Panc1 (cell line): ENCODE measurements at places on chromosomes 6 and 20.
A peak's percentile ranks its signal among the peaks of the same experiment; 100 is the strongest.

- no peak for DNase-seq
These were observed 34.9 kb upstream of the SNX9 start for GRCh38 chr6:157788180-157788579.

GRCh38 chr6:144718431-144718830, 433.3 kb downstream of the UTRN start:
- no peak for DNase-seq

DNA sequence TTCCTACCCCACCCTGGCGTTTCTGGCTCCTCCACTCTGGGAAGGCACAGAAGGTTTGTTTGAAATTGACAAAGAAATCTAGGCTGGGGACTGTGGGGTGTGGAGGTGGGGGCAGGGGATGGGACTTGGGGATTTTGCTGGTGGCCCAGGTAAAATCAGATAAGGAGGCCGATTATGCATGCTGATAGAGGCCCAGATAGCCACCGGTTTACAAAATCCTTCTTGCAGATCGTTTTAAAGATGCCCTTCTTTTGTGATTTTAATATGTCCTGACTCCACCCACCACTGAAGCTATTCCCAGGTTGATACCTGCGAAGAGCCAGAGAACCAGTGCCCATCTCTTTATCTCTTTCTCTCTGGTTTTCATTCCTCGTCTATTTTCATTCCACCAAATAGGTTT, 104.9 kb downstream of the TFAP2C start:
- no peak for DNase-seq

DNA sequence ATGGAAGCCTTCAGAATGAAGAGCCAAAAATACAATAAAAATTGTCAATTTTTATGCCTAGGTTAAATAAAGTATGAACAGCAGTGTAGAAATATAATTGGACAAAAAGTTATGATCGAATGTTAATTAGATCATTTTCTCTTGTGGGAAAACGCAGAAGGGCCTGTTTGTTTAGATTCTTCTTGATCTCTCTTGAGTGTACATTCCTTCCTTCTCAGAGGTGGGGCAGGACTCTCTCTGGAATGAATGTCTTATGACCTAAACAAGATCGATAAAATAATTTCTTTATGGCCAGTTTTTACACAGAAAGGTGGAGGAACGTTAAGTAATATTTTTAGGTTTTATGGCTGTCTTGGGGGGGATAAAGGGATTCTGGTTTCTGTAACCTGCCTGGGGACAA, 500.1 kb upstream of the MARCKS start:
- DNase-seq, result no peak

- no peak for DNase-seq
These were observed 12.5 kb upstream of the TREM1 start for GRCh38 chr6:41298785-41299502.

DNA sequence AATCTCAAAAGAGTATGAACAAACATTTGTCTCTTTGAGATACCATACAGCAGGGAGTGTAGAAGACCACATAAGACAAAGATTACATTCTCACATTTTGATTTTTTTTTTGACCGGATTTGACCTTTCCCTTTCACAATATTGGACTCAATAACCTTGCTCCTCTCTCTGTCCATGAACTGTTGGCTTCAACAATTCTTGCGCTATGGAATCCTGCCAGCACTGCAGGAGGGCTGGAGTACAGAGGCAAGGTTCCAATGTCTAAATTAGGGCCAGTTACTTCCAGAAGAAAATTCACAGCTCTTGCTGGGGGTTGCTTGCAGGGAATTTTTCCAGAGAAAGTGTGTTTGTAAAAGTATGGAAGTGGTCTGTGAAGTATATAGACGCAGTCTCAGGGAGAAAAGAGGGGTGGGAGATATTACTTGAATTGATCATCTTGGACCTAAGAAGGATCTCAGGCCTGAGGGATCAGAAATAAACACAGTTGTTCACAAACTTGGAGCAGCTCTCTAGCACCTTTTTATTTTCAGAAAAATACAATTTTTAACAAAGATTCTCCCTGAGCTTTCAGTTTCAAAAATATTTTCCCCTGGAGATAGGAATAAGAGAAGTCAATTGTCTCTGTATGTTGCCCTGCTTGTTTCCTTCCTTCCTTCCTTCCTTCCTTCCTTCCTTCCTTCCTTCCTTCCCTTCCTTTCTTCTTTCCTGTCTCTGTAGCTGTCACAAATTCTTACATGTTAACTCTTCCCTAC, 765.9 kb downstream of the BCKDHB start:
- DNase-seq, result no peak

GRCh38 chr20:18012901-18013300, 44.1 kb downstream of the MGME1 start:
- no peak for DNase-seq

GRCh38 chr6:108612852-108613251, 52.1 kb downstream of the FOXO3 start:
- DNase-seq, result no peak

DNA sequence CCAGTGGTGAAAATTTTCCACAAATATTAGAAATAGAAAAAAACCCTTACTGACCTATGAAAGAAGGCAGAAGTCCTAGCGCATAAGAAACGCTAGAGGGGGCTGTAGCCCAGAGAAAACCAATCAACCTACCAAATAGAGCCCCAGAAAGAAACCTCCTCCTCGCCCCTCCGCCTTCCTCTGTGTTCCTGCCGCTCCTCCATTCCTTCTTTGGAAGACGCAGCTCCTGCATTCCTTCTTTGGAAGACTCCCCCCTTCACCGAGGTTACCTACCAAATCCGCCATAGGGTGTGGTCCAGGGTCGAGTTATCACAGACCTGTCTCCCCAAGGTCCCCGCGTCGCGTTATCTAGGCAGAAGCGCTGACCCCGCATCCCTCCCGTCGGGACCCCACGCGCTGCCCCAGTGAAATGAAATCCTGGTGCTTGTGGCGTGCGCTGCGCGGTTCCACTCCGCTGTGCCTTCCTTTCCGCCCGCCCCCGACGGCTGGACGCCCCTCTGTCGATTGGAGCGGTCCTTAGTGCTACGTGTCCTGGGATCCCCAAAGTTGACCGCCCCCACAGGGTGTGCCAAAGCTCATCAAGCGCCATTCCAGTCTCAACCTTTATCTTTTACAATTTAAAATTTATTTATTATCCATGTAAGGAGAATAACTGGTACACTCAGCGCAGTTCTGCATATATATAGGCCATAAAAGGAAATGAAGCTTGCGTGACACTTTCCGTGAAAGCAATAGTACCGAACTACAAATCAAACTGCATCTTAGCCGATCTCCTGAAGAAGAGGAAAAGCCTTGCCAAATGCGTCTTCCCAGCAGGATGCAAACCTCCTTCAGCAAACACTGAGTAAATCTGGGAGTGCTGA, 13.0 kb downstream of the RPP21 start:
- peak; percentile 30 for DNase-seq

DNA sequence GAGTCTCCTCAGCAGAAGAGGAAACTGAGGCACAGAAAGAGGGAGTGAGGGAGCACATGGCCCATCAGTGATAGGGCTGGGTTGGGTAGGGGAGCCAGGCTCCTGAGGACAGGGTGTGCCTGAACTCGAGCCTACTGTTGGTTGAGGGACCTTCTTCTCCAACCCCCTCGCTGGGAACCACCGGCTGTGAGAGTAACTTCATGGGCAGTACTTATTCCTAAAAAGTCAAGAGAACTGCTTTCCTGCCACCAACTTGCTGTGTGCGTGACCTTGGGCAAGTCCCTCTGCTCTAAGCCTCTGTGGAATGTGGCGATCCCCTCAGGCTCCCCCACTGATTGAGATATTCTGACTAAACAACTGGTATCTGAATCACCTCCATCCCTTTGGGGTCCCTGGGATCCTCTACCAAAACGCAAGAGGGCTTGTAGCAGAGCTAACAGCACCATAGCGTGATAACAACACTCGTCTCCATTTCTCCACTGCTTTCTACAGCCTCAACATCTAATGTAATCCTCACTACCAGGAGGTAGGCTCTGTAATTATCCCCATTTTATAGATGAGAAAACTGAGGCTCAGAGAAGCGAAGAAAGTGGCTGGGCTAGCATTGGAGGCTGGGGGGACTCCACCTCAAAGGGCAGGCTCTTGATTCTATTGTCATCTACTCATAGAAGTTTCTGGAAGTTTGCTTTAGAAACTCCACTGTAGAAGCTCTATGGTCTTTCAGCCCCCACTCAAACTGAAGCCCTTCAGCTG, 76.0 kb downstream of the JPH2 start:
- no peak for DNase-seq

GRCh38 chr6:106059331-106059730, 26.8 kb upstream of the PRDM1 start:
- DNase-seq, result no peak

DNA sequence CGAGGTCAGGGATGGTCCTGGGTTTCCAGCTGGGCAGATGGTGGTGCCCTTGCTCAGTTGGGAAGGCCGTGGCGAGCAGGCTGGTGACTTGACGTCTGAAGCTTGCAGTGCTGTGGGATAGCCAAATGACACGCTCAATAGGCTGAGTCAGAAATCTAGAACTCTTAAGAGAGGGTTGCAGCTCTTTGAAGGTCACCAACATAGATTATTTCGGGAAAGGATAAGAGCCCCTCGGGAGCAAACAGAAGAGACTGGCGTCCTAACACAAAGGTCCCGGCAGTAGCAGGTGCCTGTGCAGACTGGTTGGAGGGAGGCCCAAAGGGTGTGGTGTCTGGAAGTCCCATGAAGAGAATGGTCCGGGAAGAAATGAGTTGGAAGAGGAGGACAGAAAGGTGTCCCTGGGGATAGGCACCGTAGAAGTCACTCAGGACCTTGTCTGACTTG, 18.4 kb downstream of the PKIG start:
- DNase-seq, result no peak

DNA sequence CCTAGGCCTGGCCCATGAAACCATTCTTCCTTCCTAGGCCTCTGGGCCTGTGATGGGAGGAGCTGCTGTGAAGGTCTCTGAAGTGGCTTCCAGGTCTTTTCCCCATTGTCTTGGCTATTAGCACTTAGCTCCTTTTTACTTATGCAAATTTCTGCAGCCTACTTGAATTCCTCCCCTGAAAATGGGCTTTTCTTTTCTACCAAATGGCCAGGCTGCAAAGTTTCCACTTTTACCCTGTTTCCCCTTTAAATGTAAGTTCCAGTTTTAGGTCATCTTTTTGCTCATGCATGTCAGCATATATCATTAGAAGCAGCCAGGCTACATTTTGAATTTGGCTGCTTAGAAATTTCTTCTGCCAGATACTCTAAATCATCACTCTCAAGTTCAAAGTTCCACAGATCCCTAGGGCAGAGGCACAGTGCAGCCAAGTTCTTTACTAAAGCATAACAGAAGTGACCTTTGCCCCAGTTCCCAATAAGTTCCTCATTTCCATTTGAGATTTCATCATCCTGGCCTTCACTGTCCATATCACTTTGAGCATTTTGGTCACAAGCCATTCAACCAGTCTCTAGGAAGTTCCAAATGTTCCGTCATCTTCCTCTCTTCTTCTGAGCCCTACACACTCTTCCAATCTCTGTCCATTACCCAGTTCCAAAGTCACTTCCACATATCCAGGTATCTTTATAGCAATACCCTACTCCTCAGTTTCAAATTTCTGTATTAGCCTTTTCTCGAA, 71.9 kb downstream of the TBC1D7 start:
- DNase-seq, result no peak

DNA sequence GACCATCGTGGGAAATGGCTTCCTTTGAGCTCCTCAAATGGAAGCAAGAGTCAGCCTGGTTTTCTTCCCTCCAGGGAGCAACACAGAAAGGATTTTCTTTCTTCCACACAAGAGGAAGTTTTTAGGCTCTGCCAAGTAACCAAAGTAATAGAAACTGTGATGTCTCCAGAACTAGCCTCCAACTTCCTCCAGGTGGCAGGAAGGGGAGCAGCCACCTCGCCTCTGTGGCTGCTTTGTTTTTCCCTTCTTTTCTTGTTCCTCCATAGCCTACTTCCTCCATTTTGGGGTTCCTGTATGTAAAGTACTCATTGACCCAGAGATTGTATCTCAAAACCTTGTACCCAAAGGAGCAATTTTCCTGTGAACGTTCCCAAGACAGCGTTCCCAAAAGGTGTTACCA, 32.7 kb upstream of the CCR6 start:
- no peak for DNase-seq

DNA sequence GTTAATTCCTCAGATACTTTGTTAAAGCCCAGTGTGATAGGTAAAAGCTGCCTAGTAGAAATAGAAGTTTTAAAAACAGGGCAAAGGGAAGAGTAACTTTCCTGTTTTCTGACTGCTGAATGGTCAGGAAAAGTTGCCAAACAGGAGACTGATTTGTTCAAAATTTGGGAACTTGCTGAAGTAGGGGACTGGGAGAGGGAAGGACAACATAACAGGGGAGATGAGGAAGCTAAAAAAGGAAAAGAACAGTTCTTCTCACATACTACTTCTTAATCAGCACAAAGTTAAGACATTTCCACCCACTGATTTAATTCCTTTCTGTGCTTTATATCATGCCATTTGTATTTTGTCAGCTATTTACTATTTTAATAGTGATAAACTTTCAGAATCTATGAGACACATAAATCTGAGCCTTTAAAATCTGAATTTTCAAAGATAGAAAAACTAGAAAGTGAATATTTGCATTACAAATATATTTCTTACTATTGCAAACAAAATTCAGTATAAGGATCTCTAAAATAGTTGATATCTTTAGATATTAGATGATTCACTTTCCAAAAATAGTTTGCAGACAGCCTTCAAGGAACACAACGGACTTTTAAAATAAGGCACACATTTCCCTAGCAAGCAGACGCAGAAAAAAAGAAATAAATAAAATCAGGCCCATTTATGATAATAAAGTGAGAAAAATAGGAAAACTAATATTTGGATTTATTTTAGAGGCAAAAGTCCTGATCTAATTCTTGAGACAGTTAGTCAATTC, 36.9 kb upstream of the SLC16A10 start:
- no peak for DNase-seq

DNA sequence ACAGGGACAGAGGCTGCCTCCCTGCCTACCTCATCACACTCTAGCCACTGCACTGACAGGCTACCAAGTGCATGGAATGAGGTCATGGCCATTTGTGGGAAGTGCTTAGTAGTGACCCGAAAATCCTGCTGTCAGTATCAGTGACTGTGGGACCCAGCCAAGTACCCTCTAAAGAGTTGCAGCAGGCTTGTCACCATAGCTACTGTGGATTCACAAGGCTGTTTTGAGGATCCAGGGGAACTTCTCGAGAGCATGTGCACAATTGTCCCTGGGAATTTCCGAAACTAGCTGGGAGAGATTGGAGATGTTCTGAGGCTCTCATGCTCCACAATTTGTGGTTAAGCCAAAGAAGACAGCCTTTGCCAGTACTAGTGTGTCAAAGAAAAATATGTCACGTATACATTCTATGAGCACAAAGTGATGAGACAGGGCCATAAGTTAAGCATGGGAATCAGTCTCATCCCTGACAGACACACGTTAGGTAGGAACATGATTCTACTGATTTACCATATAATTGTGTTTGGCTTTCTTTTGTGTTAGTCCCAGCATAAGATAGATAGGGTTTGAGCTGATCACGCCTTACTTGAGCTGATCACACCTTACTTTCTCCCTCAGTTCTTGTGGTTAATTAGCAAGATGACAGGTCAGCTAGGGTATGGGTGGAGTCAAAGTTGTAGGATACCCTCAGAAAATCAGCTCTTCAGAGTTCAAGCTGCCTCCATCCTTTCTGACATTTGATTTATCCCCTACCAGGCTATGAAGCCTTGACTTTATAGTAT, 42.6 kb upstream of the TMEM170B start:
- no peak for DNase-seq

GRCh38 chr6:139161817-139162284, 27.0 kb downstream of the HECA start:
- DNase-seq, result no peak

GRCh38 chr20:32018269-32019155, 8.3 kb downstream of the CCM2L start:
- no peak for DNase-seq
